Left ventricle myocardium inferior (tissue), 1 donor: ENCODE measurements at places on chromosomes 16 and 17. TPM values are rescaled to one million over a fixed set of nuclear protein-coding genes. Genes with fewer than 3 reads are reported as not detected.

Gene BAHCC1
- total RNA-seq, result 7.3 TPM

Gene HEATR9
- not detected for total RNA-seq

Gene IL21R
- 0.05 TPM for total RNA-seq

Gene TBX2
- total RNA-seq, result 8.2 TPM

Gene ADAP2
- total RNA-seq, result 7.0 TPM

Gene LRRC36
- total RNA-seq, result not detected

Gene ZSCAN10
- total RNA-seq, result not detected

Gene KCNAB3
- total RNA-seq, result 0.30 TPM

Gene KRT25
- not detected for total RNA-seq

Gene TEX19
- total RNA-seq, result not detected

Gene SLC2A4
- 146 TPM for total RNA-seq

Gene CD300LF
- total RNA-seq, result 0.55 TPM

Gene MED9
- 34.1 TPM for total RNA-seq

Gene OSGIN1
- 12.5 TPM for total RNA-seq

Gene GPR139
- not detected for total RNA-seq

Gene GIT1
- total RNA-seq, result 31.9 TPM

Gene RHBDF1
- total RNA-seq, result 24.4 TPM

Gene HSD17B1
- 0.99 TPM for total RNA-seq

Gene WFDC1
- total RNA-seq, result 1.3 TPM

Gene ESRP2
- 0.14 TPM for total RNA-seq

Gene FOXL1
- total RNA-seq, result 0.38 TPM

Gene HP
- total RNA-seq, result 1.6 TPM

Gene CSH2
- not detected for total RNA-seq

Gene SLC38A8
- not detected for total RNA-seq

Gene SEPTIN12
- not detected for total RNA-seq

Gene EXOC3L1
- 3.9 TPM for total RNA-seq

Gene KRTAP16-1
- not detected for total RNA-seq

Gene RUSF1
- 20.6 TPM for total RNA-seq

Gene KCNJ12
- total RNA-seq, result 12.3 TPM

Gene VKORC1
- 39.5 TPM for total RNA-seq

Gene PERCC1
- not detected for total RNA-seq

Gene KRT12
- total RNA-seq, result not detected

Gene ZNF689
- 5.0 TPM for total RNA-seq

Gene KRTAP1-5
- not detected for total RNA-seq

Gene KRT33B
- total RNA-seq, result not detected

Gene ABCC11
- total RNA-seq, result 0.05 TPM

Gene C16orf74
- 2.3 TPM for total RNA-seq

Gene TEX14
- total RNA-seq, result 0.19 TPM

Gene CCL3
- not detected for total RNA-seq

Gene OR1F1
- not detected for total RNA-seq
